Glomerular endothelial cell (primary cell): ENCODE measurements at places on chromosomes 16 and 17.

- DNase-seq, result no peak
Measured at GRCh38 chr17:5701381-5701780, 117.1 kb upstream of the NLRP1 start.

- no peak for DNase-seq
Measured at GRCh38 chr16:24568392-24568791, 29.0 kb downstream of the RBBP6 start.

- no peak for DNase-seq
Measured at GRCh38 chr16:54473226-54473993, 186.8 kb upstream of the IRX3 start.

DNA sequence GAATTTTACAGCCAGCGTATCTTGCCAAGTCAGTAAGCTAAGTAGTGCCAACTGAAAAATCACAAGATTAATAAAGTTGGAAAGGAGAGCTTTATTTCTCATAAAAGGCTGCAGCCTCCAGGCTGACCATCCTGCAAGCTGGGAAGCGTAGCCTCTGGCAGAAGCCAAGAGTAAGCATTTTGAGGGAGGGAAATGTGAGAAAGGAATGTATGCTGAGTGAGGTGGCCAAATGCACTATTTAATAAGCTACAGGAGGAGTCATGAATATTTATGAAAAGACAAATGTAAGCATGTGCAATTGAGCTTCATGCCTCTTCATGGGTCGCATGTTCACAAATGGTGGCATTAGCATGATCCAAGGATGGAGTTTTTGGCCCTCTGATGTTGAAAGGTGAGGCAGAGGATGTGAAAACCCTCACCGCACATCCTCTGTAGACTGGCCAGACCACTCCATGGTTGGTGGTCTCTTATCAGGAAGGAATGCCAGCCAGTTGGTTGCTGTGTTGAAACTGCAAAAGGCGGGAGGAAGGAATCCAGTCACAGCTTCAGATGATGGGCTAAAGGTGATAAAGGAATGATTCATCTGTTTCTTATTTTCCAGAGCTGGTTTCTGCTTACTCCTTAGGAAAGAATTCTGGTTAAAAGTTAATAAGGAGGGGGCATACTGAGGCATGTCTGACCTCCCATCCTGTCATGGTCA is 9.2 kb downstream of the KRT33B start:
- DNase-seq, result no peak

GRCh38 chr16:70470927-70471341 is 16.5 kb downstream of the FCSK start:
- DNase-seq, result no peak

GRCh38 chr16:77738706-77739558 is 16.6 kb downstream of the NUDT7 start:
- DNase-seq, result no peak

GRCh38 chr16:66427036-66427860 is at the start of gene BEAN1:
Gene BEAN1 (plus strand): TSS chr16:66427295. CDS start chr16:66437677, 10,382 bp downstream.
- no peak for DNase-seq

DNA sequence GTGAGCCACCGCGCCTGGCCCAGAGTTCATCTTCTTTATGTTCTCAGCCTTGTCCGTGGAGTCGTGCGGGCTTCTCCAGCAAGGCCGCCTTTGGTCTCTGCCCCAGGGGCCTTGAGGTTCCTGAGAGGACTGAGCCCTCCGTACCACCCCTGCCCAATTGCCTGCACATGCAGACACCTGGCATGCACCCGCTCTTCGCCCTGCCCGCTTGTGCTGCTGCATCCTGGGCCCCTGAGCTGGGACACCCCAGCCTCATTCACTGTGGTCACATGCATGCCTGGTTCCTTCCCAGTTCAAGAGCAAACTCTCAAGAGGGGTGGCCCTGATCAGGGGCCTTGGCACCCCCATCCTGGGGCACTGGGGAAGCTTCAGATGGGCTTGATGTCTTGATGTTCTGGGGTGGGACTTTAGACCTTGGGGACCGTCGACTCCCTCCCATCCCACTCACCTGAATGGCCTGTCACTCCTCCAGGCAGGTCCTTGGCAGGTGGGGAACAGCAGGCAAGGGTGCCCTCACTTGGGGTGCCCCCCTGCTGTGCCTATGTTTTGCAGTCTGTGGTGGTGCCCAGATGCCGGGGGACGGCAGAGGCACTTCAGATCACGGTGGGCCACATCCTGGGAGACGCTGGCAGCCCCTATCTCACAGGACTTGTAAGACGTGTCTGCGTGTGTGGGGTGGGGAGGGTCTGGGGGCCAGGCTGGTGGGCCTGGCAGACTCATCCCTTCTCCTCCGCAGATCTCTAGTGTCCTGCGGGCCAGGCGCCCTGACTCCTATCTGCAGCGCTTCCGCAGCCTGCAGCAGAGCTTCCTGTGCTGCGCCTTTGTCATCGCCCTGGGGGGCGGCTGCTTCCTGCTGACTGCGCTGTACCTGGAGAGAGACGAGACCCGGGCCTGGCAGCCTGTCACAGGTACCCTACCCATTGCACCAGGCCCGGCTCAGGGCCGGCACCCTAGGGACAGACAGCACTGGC is 12.7 kb upstream of the SPNS2 start:
- no peak for DNase-seq
